ENCODE measurements at places on chromosomes 2 and 18.

DNA sequence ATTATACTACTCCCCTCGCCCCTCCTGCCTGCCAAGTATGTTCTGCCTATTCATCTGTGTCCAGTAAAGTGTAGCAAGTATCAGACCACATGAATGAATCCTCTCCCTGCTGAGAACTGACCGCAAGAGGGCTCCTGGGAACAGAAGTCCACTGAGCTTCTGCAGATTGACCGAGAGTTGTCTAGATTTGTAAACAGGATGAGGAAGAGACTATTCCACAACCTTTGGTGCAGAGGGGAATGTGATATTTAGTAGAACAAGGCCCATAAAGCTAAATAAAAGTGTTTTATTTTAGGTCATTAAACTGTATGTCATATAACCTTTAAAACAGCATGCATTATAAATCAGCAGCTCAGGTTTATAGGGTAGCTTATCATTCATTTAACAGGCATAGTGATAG, 377.0 kb downstream of the DCC start:
- DNase-seq = no peak

DNA sequence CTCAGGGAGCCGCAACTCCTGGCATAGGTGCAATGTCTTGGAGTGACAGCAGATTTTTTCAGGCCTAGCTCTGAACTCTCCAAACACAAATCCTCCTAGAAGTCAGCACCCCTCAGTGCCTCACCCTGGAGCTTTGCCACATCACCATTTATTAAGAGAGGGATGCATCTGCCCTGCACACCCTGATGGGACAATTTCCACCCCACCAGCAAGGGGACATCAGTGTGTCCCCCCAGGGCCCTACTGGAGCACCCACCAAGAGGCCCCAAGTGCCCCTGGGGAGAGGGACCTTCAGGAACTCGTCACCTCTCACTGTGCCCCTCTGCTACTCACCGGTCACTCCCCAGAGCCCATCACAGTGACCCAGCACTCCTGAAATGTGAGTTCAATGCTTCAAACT, 144.7 kb downstream of the NDUFA10 start:
- DNase-seq = no peak

DNA sequence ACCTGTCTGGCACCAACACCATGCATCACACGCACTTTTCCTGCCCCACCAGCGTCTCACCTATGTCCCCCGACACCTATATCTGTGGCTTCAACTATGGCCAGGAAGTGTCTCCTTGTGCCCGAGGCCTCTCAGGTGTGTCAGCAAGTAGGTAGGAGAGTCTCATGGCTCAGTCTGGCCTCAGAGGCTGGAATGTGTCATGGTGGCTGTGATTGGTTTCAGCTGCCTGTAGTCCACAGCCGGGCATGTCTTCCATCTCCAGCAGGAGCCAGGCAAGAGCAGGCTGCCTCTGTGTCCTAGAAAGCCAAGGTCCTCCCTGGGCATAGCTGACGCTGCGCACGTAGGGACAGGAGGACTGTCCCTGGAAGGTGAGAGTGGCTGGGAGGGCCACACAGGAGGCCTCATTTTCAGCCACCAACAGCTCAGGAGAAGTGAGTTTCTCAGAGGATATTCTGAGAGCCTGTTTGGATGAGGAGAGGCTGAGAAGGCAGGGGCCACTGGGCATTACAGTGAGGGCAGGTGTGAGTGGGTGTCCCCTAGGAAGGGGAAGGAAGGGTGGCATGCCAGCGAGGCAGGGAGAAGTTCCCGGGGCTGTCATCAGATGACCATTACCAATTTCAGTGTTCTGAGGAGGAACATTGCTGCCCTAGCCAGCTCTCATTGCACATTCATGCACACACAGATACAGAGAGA, 47.2 kb downstream of the SDC1 start:
- DNase-seq = no peak

GRCh38 chr18:44229693-44230108, 451.0 kb upstream of the SETBP1 start:
- peak; percentile 40 for DNase-seq
